Stimulated activated CD4-positive, alpha-beta T cell treated with anti-CD3 and anti-CD28 coated beads, Interleukin-2, amount 100 ng/mL, for 24 hours (primary cell): ENCODE measurements at places on chromosomes 11 and 22.

GRCh38 chr11:111465400-111465799 is 46.8 kb downstream of the BTG4 start:
- DNase-seq: no peak

DNA sequence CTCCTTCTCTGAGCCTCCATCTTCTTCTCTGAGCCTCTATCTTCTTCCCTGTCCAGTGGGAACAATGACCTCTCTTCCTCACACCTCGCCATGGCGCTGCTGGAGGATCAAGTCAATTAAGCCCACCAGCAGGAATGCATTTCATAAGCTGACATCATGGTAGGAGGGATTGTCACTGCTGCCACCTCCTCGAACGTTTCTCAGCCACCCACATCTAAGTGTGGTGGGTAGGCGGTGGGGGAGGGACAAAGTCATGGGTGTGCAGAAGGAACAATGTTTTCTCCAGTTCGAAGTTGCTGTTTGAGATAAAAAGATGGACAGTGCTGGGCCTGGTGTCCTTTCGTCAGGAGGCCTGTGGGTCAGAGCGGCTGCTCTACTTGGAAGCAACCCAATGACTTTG is 44.0 kb downstream of the DHCR7 start:
- no peak for DNase-seq

DNA sequence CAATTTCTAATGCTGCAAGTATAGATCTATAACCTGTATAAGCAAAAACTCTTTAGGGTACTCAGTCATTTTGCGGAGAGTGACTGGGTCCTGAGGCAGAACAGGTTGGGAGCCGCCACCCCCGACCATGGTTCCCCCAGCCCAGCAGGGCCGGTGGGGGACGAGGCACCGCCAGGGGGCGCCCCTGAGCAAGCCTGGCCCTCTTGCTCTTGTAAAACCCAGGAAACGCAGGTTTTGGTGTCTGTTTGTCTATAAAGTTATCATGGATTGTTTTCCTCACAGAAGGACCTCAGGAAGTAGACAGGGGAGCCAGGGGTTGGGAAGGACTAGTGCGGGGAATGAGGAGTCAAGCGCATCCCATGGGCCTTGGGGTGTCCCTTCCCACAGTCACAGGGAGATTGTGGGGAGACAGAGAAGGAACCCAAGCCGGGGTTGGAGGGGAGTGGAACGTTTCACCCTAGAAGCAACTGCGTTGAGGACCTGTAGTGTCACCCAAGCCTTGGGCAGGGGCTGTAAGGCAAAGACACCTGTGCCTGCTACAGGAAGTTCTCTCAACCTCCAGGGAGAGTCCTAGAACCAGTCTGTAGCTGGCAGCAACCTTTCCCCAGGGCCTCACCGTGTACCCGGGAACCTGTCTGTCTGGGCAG is 26.4 kb downstream of the KCTD17 start:
- DNase-seq: peak; percentile 93

- DNase-seq: peak; percentile 40
Observed at GRCh38 chr11:133955081-133955891, 1.5 kb downstream of the IGSF9B start.

- no peak for DNase-seq
Observed at GRCh38 chr11:90134478-90135003, at the start of gene NAALAD2. Gene NAALAD2, plus strand, starts transcription at chr11:90134663. Its CDS starts 96 bp downstream, at chr11:90134759.

DNA sequence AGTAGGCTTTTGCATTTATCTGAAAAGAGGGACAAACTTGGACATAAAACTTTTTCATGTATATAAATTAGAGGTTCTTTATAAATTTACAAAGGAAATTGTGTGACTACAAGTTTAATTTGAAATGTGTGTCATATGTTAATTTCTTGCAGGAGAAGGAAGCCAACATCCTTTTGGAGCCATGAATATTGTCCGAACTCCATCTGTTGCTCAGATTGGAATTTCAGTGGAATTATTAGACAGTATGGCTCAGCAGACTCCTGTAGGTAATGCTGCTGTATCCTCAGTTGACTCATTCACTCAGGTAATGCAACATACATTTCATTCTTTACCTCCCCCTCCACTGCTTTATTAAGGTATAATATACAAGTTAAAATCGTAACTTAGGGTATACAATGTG is 35.2 kb downstream of the HIKESHI start:
- no peak for DNase-seq

- DNase-seq: no peak
Observed at GRCh38 chr11:31326470-31327148, 42.9 kb downstream of the DCDC1 start.

- DNase-seq: no peak
Observed at GRCh38 chr11:44637487-44637886, 72.0 kb downstream of the CD82 start.

DNA sequence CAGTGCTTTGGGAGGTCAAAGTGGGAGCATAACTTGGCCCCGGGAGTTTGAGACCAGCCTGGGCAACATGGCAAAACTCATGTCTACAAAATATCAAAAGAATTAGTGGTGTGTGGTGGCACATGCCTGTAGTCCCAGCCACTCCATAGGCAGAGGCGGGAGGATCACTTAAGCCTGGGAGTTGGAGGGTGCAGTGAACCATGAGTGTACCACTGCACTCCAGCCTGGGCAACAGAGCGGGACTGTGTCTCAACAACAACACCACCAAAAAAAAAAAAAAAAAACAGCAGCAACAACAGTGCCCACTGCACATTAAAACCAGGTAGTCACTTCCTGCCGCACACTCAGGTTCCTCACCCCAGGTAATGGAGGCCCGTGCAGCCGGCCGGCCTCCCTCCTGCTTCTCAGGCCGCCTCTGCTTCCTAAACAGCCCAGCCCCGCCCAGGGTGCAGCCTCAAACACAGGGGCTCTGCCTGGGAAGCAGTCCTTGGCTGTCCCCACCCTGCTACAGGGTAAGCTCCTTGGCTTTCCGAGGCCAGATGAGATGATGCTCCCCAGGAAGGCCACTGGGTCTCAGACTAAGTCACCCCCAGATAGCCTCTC is 318.3 kb downstream of the SHANK2 start:
- no peak for DNase-seq

GRCh38 chr22:40418366-40419201 is 48.2 kb downstream of the SGSM3 start:
- no peak for DNase-seq

DNA sequence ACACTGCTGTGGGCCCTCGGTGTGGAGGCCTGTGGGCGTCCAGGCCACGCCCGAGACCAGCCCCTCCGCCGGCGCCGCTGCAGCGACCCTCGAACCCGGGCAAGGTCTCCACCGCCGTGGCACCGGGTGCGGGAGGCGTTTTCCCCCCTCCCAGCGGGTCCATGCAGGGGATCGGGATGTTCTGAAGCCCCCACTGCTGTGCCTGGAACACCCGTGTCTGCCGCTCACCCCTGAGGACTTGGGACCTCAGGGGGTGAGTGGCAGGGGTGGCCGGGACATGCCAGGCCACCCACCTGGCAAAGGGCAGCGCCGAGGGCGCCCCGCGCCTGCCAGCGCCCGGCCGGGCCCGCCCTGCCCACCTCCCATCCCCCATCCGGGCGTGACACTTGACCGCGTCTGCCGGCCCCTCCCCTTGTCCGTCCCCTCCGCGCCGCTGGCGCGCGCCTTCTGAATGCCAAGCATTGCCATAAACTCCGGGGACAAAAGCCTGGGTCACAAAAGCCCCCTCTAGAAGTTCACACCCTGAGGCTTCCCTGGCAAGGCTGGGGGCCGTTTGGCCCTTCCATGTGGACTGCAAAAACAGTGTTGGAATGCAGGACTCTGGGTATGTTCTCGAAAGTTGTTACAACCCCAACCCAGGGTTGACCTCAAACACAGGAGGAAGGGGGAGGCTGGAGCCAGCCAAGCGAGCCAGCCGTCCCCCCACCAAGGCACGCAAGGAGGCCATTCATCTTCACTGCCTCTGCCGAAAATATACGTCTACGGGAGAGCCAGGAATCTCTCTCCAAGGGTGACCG is 819 bp upstream of the KCNQ1OT1 start:
- peak; percentile 62 for DNase-seq

DNA sequence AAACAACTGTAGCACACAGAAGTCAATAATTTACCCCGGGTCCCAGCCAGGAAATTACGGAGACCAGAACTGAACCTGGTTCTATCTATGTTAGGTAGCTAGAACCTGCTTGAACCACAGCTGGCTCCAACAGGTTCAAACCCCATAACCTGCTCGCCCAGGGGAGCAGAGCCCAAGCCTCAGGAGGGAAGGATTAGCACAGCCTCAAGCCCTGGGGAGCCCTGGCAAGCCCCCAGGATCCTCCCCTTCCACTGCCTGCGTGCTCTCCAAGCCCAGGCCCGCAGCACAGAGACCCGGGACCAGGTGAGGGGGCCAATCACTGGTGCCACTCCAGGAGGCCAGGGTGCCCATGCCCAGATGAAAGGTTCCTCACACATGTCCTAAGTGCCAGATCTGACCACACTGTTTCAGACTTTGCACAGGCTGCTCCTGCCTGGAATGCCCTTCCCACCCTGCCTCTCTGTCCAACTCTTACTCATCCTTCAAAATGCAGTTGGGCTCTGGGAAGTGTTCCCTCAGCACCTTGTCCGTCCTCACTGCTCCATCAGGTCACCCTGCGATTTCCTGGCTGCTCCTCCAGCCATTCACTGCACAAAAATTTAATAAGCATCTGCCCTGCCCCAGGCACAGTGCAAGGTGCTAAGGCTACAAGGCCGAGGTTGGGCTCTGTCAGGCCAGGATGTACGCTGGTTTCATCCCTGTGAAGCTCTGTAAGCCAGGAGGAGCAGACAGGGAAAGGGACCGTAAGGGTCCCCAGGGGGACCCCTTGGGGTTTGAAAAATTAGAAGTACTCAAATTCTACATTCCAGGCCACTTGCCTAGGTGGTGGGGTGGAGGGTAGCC is 32.2 kb downstream of the ARRB1 start:
- no peak for DNase-seq

- no peak for DNase-seq
Observed at GRCh38 chr22:29385748-29386147, 2.6 kb downstream of the AP1B1 start.

- DNase-seq: no peak
Observed at GRCh38 chr11:96472085-96472484, 82.3 kb downstream of the JRKL start.

- DNase-seq: no peak
Observed at GRCh38 chr11:113556036-113556435, 80.8 kb upstream of the DRD2 start.

DNA sequence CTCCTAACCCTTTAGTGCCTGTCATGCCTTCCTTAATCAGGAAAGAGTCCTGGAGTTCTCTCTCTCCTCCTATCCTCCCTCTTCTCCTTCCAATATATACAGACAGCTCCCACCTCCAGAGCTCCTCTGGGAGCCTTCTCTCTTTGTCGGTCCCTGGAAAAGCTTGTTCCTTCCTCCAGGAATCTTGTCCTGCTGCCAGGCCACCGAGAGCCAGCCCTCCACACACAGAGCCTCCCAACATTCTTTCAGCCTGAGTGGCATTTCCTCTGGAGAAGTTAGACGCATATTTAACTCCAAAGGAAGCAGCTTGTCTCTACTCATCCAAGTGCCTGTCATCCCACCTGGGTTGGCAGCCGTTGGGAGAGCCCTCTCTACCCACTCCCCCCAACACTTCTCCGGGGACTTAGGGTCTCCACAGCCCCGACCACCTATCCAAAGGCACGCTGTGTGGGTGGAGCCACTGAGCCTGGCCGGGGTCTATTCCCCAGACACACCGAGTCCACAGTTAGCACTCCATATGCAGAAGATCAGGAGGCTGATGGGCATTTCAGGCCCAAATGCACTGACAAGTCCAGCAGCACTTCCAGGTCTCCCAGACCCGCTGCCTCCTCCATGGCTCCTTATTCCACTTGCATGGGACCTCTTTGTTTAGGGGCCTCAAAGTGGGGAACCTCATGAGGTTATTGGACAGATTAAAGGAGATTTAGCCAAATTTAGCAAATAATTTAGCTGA is 31.1 kb downstream of the DKK3 start:
- DNase-seq: no peak

DNA sequence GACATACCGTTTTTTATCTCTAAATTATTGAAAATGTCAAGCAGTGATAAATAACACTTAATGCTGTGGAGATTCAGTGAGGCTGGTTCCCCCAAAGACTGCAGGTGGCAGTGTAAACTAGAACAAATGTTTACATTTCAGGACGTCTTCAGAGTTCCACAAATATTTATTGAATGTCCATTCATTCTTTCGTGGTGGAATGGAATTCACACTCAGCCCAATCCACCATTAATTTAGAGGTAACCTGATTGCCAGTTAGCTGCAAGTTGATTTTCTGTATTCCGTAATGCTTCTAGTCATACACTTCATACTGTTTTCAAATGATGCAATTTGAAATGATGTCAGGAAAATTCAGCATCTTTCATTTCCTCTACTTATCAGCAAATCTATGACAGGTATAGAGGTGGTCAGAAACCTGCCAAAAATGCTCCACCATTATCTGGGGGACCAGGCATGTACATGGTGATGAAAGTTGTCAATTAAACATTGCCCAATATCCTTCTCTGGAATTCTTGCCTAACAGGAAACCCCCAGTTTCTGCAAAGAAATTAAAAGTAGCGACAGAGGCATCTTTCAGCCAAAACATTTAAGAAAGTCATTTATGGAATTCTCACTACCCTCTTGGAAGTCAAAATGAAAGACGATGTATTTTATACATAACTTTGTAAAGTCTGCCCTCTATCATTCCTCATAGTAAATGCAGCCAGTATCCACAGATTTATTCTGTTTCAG is 94.3 kb upstream of the BMAL1 start:
- no peak for DNase-seq

DNA sequence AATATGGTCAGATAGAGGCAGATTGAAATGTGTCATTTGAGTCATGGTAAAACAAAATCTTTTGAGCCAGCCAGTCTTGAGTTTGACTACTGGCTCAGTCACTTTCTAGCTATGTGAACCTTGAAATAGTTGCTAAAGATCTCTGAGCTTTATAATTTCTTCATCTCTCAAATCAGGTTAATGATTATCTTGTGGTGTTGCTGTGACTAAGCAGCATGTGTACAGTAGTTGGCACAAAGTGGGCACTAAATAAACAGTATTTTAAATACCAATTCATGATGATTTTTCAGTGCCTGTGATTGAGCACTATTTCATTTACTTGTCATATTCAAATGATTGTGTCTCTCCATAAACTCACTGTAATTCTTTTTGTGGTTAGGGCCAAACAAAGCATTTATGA is 70.8 kb downstream of the RAB38 start:
- no peak for DNase-seq

DNA sequence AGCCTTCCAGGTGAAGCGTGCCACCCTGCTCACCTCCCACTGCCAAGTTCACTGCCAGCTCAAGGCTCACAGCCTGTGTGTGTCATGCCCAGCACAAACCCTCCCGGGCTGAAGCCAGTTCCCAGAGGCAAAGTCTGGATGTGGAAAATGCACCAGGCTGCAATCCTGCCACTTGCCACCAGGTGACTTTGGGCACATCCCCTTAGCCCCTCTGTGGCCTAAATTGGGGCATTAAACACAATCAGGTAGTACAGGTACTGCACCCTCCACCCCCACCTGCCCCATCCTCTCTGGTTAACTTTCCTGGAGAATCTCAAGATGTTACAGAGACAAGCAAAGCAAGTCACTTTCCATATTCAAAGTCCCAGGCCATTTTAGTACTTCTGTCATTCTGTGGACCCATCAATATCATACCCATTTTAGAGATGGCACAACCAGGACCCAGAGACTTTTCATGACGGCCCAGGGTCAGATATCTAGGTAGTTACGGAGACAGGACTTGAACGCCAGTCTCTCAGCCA is 1.8 kb upstream of the RASD2 start:
- peak; percentile 59 for DNase-seq

- DNase-seq: peak; percentile 75
Observed at GRCh38 chr22:39148727-39149535, 3.5 kb downstream of the CBX7 start.

- no peak for DNase-seq
Observed at GRCh38 chr11:93783765-93784144, 327 bp upstream of the MED17 start.

GRCh38 chr22:22057617-22058378 is 75.2 kb upstream of the TOP3B start:
- no peak for DNase-seq

- DNase-seq: no peak
Observed at GRCh38 chr11:66291303-66291705, 390 bp upstream of the TMEM151A start.
